ENCODE measurements at places on chromosomes 2 and 18.

GRCh38 chr2:88148929-88149438 lies 21.1 kb upstream of the FABP1 start:
- no peak for DNase-seq

DNA sequence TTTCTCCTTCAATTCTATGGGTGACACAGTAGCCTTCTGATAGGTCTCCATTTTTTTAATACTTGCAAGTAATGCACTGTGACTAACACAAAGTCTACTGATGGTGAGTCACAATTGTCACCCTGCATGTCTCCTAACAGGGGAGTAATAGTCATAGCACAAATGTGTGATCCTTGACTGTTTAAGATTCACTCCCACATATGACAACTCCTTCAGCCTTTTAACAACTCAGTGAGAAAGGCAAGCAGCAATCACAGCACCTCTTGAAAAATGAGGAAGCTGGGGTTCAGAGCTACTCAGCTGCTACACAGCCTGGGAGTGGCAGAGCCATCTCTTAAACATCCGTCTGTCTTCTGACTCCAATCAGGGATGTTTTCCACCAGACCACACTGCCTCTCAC lies 63.8 kb downstream of the EHD3 start:
- peak; percentile 16 for DNase-seq

GRCh38 chr2:68995916-68996315 lies 17.1 kb upstream of the ANTXR1 start:
- no peak for DNase-seq

DNA sequence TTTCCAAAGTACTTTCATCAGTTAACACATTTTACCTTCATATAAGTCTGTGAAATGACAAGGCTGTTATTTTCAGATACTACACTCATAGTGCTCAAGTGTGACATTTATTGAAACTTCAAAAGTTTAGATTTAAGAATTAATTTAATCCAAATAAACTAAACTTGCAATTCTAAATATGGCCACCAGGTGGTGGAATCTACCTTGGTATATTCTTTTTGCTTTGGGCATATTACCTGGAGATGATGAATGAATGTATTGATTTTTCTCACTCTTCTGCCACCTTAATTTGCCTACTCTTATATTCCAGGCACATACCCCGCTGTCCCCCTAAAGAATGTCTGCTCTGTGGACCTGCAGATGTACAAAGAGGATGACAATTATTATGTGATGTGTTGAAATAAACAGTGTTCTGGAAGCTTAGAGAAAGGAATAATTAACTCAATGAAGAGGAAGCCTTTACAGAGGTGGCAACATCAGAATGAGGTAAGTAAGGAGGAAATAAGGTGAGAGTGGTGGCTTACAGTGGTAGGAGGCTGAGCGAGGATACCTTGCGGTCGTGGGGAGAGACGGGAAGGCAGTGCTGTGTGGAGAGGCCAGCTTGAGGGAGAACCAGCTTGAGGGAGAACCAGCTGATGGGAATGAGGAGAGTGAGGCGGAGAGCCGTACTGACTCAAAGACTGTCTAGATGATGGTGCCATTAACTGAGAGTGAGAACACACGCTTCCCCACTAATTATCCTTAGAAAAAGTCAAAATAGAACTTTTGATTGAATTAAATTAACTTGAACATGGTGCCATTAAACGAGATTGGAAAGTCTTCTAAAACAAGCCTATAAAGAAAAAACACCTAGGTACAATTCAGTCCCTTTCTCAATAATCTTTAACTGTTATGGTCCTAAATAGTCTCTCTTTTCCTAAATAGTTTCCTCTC lies 179.5 kb downstream of the CELF4 start:
- DNase-seq = peak; percentile 56

Measured in OCI-M1 (cell line).